ENCODE measurements at places on chromosomes 13 and 19.

GRCh38 chr13:31433746-31434145, 234.0 kb downstream of the B3GLCT start:
- no peaks in the 10 kb centered on the region for H3K27me3 ChIP-seq
- no peaks in the 10 kb centered on the region for H3K36me3 ChIP-seq
- H3K4me1 ChIP-seq, result no peaks in the 10 kb centered on the region

DNA sequence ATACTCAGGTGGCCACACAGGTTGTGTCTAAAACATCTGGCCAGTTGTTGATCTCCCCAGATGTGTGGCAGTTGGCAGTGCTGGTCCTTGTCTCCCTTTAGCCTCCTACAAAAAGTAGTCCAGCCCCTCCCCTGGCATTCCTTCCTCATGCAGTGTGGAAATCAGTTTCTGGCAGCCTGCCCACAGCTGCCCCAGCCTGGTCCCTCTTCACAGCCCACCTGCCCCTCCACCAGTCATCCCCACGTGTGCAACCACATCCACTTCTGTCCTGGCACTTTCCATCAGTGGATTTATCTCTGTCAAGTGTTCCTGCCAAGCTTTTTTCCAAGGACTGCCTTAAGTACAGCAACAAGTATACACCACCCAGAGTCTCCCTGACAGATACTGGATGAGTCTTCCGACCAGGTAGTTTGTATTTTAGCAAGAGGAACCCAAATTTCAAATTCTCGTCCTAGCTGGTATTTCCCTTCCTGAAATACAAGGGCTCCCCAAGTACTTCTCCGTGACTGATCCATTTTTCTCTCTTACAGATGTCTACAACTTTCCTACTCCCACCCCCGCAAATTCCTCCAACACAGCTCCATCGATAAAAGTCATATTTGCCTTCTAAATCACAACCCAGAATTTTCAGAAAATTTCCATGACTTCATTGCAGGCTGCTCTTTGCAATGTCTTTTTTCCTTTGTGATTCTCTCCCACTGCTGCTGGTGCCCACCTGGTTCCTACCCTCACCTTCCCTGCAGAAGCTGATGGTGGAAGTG, 313.5 kb downstream of the FOXO1 start:
- H3K27me3 ChIP-seq, result no peaks in the 10 kb centered on the region
- H3K27ac ChIP-seq, result no peak overlapping the region
- no peak for DNase-seq
- H3K4me3 ChIP-seq, result no peak overlapping the region
- peaks cover 2% of the 10 kb centered on the region for H3K4me1 ChIP-seq

DNA sequence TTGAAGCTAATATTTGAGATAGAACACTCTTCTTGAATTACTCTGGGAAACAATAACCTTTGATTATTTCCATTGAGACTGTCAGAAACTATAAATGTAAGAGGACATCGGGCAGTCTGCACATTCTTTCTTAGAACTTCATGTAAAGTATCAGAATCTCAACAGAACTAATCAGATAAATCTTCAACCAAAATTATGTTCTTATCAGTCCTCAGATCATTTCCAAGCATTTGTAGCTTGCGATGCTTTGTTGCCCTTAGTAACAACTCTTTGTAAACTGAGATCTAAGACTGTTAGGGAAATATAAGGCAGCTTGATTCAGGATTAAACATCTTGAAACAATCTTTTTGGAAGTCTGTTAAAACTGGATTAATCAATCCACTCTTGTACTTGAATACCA, 70.3 kb downstream of the FNDC3A start:
- no peak overlapping the region for H3K4me3 ChIP-seq
- no peaks in the 10 kb centered on the region for H3K4me1 ChIP-seq
- H3K36me3 ChIP-seq, result no peaks in the 10 kb centered on the region
- no peaks in the 10 kb centered on the region for H3K27me3 ChIP-seq
- DNase-seq, result no peak

DNA sequence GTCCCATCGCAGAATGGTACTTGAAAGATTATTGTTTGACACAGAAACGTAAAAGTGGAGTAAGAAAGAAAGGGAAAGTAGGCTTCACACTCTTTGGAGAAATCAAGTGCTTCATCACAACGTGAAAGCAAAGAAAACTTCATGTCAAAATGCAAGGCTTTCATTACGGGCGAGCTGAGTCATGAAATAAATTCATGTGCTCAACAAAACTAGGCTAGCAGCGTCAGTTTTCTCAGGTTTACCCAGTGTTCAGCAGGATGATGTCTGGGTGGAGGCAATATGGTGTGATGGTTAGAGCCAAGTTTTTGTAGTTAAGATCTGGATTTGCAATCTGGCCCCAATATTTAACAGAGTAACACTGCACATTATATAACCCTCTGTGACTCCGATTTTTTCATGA, 128.0 kb downstream of the TRPC4 start:
- H3K4me1 ChIP-seq, result no peaks in the 10 kb centered on the region
- H3K27me3 ChIP-seq, result no peaks in the 10 kb centered on the region
- DNase-seq, result no peak
- H3K27ac ChIP-seq, result no peak overlapping the region

DNA sequence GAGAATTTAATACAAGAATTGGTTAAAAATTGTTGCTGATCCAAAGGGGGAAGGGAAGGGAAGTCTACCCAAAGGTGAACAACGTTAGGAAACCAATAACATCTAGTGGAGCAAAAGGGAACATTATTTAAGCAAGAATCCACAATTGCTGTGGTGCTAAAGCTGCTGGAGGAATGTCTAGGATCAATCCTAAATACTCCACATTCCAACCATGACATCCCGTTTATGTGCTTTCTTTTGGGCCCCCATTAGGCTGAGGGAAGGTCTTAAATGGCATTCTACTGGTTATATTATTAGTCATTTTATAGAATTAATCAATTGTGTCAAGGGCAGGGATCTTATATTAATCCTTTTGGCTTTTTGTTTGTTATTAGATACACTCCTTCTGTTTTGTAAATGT, 39.9 kb upstream of the VWA8 start:
- DNase-seq, result no peak
- no peak overlapping the region for H3K27ac ChIP-seq
- H3K36me3 ChIP-seq, result no peaks in the 10 kb centered on the region
- H3K4me3 ChIP-seq, result no peak overlapping the region

- DNase-seq, result no peak
- peaks cover 2% of the 10 kb centered on the region for H3K4me1 ChIP-seq
- no peak overlapping the region for H3K27ac ChIP-seq
- H3K36me3 ChIP-seq, result peaks cover 18% of the 10 kb centered on the region
- H3K4me3 ChIP-seq, result no peak overlapping the region
- H3K27me3 ChIP-seq, result no peaks in the 10 kb centered on the region
Observed at GRCh38 chr19:55616395-55616875, 7.9 kb downstream of the ZNF784 start.

GRCh38 chr13:92802776-92803175, 423.8 kb upstream of the GPC6 start:
- DNase-seq, result no peak
- H3K27me3 ChIP-seq, result no peaks in the 10 kb centered on the region
- H3K4me3 ChIP-seq, result no peak overlapping the region

- H3K4me3 ChIP-seq, result no peak overlapping the region
- no peaks in the 10 kb centered on the region for H3K36me3 ChIP-seq
- no peak for DNase-seq
- H3K27me3 ChIP-seq, result no peaks in the 10 kb centered on the region
Observed at GRCh38 chr13:63873936-63874335, 2458.3 kb upstream of the PCDH20 start.

DNA sequence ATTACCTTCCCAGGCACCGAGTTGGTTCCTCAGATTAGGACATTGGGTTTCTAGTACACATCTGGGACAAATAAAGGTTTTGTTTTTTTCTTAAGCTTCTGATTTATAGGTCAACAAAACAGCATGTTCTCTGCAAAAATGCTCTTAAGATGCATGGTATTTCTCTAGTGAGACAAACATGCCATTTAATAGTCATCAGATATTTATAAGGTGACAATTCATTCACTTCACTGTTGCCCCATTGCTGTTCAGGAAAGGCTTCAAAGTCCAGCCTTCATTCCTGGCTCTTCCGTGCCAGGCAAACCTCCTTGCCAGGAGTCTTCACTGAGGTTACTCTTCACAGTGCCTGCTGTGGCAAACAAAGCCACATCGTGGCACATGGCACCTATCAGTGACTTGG, 156.3 kb upstream of the FNDC3A start:
- no peak overlapping the region for H3K4me3 ChIP-seq
- no peaks in the 10 kb centered on the region for H3K36me3 ChIP-seq
- no peaks in the 10 kb centered on the region for H3K4me1 ChIP-seq
- H3K27ac ChIP-seq, result no peak overlapping the region
- no peaks in the 10 kb centered on the region for H3K27me3 ChIP-seq

DNA sequence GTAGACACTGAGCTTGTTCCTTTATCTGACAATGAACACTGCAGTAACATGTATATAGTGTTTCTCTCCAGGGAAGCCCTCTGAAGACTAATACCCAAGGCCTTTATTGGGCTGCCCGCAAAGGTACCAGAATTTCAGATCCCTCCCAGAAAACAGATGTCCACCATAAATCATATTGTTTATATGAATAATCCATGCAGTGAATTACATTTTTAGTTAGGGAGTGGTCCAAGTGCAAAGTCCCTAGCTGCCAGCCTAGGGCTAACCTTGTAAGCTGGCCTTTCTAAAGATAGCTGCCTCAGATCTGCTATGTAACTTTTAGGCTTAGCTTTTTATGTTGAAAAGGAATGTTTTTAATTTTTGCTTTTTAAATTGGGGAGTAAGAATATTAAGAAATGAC, 44.7 kb downstream of the TDRD3 start:
- no peak for DNase-seq
- no peaks in the 10 kb centered on the region for H3K27me3 ChIP-seq
- H3K4me1 ChIP-seq, result no peaks in the 10 kb centered on the region
- no peak overlapping the region for H3K27ac ChIP-seq
- no peak overlapping the region for H3K4me3 ChIP-seq
- H3K36me3 ChIP-seq, result no peaks in the 10 kb centered on the region

GRCh38 chr19:17755977-17756670, 4.8 kb downstream of the FCHO1 start:
- H3K27me3 ChIP-seq, result no peaks in the 10 kb centered on the region
- peaks cover 42% of the 10 kb centered on the region for H3K4me1 ChIP-seq
- H3K36me3 ChIP-seq, result peaks cover 15% of the 10 kb centered on the region
- peak; percentile 92 for DNase-seq
- H3K4me3 ChIP-seq, result no peak overlapping the region
- H3K27ac ChIP-seq, result no peak overlapping the region

GRCh38 chr13:113820813-113821651, 42.8 kb downstream of the GAS6 start:
- no peak for DNase-seq
- no peaks in the 10 kb centered on the region for H3K27me3 ChIP-seq
- H3K4me1 ChIP-seq, result peaks cover 4% of the 10 kb centered on the region
- H3K4me3 ChIP-seq, result no peak overlapping the region

DNA sequence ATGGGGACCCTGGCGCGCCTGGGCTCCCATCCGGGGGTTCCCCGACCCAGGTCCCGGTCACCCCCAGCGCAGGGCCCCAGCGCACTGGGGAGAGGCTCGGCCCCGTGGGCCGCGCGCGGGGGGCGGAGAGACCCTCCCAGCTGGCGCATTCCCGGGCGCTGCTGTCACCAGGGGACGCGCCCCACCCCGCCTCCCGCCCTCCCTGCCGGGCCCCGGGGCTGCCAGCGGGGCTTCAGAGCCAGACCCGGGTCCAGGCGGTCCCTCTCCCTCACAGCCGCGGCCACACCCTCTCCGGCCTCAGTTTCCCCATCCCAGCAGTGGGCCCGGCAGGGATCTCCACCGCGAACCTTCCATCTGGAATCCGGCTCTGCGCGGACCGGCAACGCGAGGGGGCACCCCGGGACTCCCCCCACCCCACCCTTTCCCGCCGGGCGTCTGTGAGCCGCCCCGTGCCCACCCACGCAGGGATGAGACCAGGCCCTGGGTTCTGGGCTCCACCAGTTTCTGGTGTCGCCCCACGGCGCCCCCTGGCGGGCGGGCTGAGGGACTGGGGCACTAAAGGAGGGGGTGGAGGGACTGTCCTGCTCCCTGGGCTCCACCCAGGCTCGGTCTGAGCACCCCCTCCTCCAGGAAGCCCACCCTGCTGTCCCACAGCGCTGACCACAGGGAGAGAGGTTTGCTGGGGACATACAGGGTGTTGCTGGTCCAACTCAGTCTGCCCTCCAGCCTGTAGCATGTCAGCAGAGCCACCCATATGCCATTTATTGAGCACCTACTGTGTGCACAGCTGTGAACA, 878 bp upstream of the ADAMTSL5 start:
- H3K27me3 ChIP-seq, result peaks cover 53% of the 10 kb centered on the region
- no peaks in the 10 kb centered on the region for H3K36me3 ChIP-seq
- peaks cover 3% of the 10 kb centered on the region for H3K4me1 ChIP-seq
- no peak overlapping the region for H3K27ac ChIP-seq
- peak overlapping the region; percentile 13 for H3K4me3 ChIP-seq

- H3K27ac ChIP-seq, result no peak overlapping the region
- H3K4me1 ChIP-seq, result peaks cover 3% of the 10 kb centered on the region
- H3K4me3 ChIP-seq, result no peak overlapping the region
- no peaks in the 10 kb centered on the region for H3K27me3 ChIP-seq
- DNase-seq, result no peak
- H3K36me3 ChIP-seq, result no peaks in the 10 kb centered on the region
Observed at GRCh38 chr19:35195830-35196229, 32.7 kb downstream of the FAM187B start.
